ENCODE measurements at places on chromosomes 2 and 18. TPM values are rescaled to one million over a fixed set of nuclear protein-coding genes. Genes with fewer than 3 reads are reported as not detected.

DNA sequence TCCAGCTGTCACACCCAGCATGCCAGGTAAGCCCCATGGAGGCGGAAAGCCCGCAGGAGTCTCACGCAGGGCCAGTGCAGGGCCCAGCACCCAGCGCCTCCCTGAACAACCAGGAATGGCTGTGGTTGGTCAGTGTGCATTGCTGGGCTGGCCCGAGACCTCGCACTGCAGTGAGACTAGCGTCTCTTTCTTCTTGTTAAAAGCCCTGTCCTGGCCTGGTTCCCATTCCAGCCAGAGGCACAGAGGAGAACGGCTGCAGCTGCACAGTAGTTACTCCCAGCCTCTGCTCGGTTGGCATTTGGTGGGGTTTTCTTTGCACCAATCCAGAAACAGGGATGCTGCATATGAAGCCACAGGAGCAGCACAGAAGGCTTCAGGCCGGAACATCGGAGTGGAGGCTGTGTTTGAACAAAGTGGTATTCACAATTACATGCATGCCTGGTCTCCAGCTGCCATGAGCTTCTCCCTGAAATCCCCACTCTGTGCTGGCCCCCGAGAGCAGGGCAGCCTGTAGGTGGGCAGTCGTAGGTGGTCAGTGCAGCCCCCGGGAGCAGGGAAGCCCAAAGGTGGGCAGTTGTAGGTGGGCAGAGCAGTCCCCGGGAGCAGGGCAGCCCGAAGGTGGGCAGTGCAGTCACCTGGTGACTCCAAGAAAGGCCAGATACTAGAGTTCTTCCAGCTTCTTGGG, 163.7 kb upstream of the PXDN start:
- no peak for DNase-seq

GRCh38 chr2:72781480-72781879, 44.4 kb downstream of the EXOC6B start:
- DNase-seq, result no peak

Gene ABHD1
- not detected for total RNA-seq

Gene MAP3K2
- 39.6 TPM for total RNA-seq

All from GM23248 (cell line).